ENCODE measurements at places on chromosomes 4 and X.

DNA sequence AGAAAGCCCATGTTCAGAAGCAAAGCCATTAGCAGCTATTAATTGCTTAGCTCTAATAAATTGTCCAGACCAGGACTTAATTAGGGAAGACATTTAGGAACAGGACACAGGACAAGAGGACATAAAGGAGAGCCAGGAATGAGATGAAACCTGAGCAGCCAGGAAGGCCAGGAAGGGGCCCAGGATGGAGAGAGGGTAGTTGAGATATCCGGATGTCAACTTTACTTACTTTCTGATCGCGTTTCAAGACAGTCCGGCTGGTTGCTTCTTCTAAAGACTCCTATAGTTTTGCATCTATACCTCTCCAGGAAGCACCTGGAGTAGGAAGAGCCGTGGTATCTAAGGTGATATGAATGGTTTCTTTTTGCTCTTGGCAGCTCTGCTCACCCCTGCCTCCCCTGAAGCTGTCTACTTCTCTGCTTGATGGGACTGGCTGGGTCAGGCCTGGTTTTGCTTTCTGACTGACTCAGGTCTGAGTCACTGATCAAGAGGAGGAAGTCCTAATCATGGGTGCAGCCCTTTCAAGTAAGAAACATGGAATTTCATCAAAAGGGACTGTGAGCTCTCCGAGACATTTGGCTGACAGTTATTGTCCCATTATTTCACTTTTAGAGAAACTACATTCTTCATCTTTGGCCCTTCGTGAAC is 733.3 kb downstream of the RPA4 start:
- no peak for DNase-seq

DNA sequence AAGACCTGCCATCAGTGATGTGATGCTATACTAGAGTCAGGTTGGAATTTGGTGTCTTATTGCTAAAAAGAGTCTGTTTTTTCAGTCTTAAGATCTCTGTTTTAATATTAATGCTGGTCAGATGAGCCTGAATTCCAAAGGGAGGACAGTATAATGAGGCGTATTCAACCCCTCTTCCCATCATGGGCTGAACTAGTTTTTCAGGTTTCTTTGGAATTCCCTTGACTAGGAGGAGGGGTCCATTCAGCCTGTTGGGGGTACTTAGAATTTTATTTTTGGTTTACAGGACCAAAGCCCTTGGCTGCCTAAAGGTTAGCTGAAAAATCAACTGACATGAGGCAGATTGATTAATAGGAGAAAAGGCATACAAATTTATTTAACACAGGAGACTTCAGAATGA is 24.1 kb upstream of the PI4K2B start:
- no peak for DNase-seq

- no peak for DNase-seq
These were observed 116.6 kb downstream of the UPRT start for GRCh38 chrX:75390470-75390869.

GRCh38 chr4:174111422-174111821 is 172.0 kb downstream of the FBXO8 start:
- no peak for DNase-seq

DNA sequence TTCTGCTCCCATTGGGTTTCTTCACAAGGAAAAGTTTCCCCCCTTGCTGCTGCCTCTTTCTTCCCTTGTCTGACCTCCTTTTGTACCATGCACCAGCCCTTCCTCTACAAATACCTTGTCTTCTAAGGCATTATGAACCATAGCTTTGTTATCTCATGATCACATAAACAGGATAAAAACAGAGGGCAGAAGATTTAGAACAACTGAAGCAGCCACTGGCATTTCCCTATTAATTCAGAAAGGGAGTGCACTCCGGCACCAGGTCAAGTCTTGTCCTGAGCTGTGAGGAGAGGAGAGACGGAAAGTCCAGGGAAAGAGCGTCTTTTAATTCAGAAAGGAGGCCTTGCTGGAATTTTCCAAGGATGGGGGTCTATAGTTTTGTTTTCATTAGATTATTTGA is 281.7 kb downstream of the RCHY1 start:
- no peak for DNase-seq

GRCh38 chr4:1473718-1474117 is 67.5 kb upstream of the NKX1-1 start:
- DNase-seq: no peak

DNA sequence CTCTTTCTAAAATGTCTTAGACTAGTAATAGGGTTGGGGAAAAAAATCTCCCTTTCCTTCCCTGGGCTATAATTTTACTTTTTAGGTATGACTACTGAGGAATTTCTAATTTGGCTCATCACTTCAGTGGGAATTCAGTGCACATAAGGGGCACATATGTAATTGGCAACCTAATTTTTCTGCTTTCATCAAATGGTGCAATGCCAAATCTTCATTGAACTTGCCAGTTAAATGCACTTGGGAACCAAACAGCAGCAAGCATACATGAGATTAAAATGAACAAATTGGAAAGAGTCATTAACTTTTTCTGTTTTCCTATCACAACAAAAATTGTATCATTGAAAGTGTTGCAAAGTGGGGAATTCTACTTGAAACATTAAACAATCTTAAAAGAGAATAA is 2.9 kb upstream of the CCSER1 start:
- DNase-seq: no peak

DNA sequence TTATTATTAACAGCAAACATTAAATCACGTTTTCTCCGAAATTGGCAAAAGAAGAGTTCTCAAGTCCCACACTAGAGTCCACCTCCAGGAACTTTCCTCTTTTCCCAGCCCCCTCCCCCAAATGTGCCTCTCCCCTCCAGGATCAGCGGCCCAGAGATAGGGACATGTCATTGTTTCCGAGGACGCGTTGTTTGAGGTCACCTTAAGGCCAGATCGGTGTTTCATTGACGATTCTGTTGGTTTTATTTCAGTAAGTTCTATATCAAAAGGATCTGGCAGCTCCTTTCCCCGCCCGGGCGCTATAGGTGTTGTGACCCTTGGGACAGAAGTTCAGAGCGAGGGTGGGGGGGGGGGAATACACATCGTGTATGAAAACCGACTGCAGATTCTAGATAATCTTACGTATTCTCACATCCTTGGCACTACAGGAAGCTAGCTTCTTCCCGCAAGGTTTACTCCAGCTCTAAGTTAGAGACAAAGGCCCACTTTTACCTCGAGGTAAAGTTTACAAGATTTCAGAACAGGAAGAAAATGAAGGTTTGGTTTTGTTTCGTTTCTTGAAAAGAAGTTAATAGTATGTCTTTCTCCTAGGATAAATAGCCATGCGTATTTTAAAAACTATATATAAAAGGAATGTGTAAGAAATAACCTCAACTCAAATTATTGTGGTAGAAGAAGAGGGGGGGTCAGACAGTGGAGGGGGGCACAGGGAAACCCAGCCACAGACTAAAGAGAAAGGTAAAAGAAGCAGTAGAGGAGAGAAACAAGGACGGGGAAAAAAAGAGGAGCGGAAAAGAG is 739 bp upstream of the MSX1 start:
- DNase-seq: no peak

DNA sequence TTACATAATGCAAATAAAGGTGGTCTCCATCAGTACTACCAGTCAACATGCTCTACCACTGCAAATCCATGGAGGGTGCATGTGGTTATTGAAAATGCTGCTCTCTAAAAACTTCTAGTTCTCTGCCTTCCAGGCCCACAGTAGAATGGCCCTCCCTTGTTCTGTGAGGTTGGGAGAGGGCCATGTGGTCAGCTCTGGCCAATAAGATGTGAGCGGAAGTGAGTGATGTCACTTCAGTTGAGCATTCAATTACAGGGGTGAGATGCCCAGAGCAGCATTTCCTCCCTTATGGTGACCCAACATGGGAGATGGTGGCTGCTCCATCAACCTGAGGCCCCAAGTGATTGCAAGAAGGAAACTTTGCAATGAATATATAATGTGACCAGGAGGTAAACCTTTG is 148.8 kb downstream of the CPEB2 start:
- no peak for DNase-seq

- DNase-seq: no peak
These were observed 9.8 kb upstream of the ARX start for GRCh38 chrX:25025615-25026014.

DNA sequence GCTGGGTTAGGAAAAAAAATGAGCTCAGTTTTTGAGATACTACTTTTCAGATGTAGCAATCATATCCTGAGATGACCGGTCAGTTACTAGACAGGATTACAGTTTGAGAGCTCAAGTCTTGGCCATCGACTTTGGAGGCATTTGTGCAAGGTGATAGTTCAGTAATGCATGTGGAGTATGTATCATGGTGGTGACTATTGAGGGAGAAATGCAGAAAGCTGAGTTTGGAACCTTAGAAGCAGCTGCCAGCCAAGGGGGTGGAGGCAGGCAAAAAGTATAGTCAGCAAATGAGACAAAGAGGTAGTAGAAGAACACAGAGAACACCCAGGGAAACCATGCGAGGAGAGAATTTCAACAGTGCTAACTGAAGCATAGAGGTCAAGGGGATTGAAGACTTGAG is 48.7 kb upstream of the SLC4A4 start:
- DNase-seq: no peak

GRCh38 chr4:109016200-109016599 is 253.3 kb upstream of the ETNPPL start:
- DNase-seq: no peak

DNA sequence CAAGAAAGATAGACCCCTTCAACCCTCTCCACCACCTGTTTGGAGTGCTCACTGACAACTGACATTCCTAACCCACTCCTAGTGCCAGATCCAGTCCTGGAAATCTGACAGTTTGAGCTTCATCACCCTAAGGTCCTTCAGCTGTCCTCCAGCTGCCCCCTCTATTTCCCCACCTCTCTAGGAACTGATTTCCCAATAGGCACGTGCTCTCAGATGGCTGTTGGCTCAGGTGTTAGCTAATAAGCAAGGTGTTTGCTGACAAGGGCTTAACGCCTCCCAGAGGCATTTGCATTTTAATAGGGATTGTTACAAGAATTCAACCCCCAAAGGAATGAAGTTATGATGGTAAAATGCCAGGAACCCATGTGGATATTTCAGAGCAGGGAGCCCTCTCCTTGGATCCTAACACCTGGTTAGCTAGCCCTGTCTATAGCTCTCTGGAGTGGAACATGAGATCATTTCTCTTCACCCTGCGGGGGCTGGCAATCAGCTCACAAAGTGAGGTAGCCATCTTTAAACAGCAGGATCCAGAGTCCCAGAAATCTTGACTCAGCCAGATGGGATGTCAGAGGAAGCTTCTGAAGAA is 348.5 kb upstream of the SFRP2 start:
- no peak for DNase-seq

- no peak for DNase-seq
These were observed 85.1 kb downstream of the PDLIM5 start for GRCh38 chr4:94536649-94537469.

GRCh38 chr4:79917246-79917645 is 155.8 kb downstream of the ANTXR2 start:
- DNase-seq: no peak

DNA sequence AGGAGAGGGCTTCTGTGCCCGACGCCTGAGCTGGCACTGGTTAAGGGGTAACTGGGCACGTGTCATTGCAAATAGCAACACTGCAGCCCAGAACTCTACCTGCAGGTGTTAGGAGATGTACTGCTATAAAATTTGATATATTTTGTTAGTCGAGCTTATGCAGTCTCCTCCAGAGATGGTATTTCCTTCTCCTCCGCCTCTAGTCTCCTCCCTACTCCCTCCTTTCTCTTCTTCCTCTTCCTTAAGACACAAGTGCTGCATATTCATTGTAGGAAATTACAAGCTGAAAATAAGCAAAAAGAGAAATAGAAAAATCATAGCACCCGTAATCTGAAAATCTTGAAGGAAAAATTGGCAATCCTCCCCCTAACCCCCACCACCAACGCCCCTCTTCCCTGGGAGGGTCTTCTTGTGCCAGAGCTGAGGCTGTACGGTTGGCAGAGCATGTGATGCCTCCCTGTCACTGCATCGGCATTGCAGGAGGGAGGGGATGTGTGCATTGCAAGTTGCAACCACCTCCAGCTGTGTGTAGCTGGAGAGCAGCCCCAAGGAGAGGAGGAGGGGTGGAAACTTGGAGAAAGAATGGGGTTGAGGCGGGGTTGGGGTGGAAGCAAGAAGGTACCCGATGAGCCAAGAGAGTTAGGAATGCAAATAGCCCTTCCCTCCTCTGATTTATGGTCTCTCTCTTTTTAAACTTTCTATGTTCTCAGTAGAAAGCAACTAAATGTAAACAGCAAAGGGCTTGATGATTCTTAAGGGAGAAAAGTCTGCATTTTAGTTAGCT is 48.3 kb upstream of the MND1 start:
- DNase-seq: no peak

DNA sequence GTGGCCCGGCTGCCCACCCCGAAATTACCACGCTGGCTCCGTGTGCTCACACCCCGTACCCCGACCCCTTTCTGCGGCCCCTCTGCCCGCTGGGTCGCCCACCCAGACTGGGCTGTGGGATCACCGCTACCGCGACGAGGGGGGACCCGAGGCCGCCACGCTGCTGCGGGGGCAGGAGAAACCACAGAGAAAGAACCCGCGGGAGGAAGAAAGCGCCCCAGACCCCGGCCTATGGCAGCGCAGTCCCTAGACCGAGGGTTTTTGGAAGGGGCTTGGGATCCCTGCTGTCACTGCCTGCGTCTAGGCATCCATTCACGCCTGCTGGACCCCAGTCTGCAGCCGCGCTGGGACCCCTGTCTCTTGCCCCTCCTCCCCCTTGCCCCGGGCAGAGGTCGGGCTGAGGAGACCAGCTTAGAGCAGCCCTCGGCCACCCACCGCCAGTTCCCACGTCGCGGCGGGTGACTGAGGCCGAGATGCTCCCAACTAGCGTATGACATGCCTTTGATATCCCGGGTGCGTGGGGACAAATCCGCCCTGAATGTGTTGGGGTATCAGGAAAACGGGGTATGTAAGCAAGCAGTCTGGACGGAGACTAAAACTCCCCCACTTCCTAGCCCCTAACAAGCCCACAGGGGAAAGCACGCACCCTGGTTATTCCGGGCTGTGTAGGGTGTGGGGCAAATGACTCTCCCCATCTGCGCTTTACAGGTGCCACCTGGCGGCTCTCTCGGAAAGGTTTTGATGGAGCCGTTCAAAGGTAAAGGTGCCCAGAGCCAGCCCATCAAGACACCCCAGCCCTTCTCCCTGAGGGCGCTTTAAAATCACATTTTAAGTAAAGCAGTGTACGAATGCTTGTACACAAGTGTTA is 862 bp upstream of the INPP4B start:
- DNase-seq: no peak

- DNase-seq: no peak
These were observed 17.3 kb upstream of the F11 start for GRCh38 chr4:186248643-186249042.

DNA sequence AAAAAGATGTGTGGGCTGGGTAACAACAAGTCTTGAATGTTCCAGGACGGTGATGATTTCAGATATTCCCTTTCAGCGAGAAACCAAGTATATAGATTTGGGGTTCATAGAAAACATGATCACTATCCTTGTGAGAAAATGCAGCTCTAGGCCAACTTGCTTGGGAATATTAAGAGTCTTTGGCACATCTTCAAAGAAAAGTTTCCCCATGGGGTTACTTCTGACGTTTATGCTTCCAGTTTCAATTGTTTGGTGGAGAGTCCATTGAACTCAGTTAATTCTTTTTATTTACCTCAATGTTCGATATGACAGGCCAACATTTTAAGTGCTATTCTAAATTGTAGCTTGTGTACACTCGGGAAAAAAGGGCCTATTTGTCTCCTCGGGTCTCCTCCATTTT is 126.7 kb downstream of the NHS start:
- no peak for DNase-seq
